Activated effector memory CD4-positive, alpha-beta T cell treated with Interleukin-2 at 50 U/mL for 16 hours (primary cell): ENCODE measurements at places on chromosomes 16 and 17.

GRCh38 chr17:1470071-1470754 lies 14.2 kb upstream of the CRK start:
- no peak for DNase-seq

DNA sequence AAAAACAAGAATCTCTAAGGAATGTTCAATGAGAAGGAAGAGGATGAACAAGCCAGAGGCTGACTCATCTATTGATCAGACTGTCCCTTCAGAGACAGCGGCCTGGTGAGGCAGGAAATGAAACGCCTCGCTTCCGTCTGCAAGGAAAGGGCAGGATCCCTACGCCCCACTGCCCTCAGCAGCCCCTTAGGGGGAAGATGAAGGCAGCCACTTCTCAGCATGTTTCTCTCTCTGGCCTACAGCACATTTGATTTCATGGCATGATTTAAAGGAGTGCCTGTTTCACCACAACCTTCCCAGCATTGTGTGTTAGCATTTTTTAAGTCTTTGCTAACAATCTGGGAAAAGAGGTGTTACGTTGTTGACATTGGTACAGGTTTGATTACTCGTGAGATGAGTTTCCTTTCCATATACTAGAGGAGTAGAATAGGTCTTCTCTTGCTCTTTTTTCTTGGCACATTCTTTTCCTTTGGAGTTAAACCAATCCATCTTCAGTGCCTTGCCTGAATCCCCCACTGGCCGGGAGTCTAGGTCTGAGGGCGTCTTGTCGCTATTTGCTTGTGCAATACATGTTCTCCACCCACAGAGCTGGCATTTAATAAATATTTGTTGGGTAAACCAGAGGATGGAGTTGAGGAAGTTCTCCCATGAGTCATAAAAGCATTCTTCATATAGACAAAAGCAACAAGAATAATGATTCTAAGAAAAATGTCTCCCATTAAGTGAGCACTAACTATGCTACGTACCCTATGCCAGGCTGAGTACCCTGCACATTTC lies 47.4 kb downstream of the RBFOX3 start:
- DNase-seq: no peak

DNA sequence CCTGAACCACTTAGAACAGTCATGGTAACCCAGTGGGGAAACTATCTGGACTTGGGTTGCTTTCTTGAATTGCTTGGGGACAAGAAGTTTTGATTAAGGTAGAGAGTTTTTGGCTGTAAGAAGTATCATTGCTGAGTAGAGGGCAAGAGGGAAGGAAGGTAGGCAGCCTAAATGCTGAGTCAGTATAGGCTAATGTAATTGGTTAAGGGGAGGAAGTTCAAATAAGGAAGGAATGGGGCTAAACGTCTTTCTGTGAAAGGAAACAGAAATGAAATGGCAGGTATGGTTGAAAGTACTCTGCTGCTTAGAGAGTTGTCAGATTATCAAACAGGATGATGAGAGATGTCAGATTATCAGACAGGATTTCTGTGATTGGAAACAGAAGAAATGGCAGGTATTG lies 20.3 kb downstream of the KPNB1 start:
- DNase-seq: no peak

DNA sequence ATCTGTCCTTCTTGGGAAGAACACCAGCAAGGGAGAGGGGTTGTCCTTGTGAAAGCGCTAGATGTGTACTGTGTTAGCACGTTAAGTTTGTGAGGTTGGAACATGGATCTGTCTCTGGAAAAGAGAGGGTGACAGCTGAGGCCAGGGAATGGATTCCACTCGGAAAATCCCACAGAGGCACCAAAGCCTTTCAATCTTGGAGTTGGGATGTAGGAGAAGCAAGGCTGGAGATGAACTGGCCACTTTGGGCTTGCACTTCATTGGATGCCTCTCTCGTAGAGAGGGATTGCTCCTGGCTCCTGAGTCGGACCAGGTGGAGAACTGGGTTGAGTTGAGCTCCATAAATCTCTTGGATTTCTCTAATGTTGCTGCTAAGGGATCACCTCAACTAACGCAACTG lies 67.2 kb downstream of the CCDC182 start:
- DNase-seq: no peak

DNA sequence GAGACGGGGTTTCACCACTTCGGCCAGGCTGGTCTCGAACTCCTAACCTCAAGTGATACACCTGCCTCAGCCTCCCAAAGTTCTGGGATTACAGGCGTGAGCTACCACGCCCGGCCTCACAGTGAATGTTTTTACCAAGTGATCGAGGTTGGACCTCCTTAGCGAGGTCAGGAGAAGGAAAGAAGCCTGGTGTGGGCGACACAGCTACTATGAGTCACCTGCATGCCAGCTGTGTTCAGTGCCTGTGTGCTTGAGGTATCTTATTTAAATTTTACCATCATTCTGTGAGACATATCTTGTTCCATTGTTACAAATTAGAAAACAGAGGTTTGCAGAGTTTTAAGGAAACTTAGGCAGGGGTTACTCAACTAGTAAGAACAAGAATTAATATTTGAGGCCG lies 174.8 kb upstream of the DYNLRB2 start:
- DNase-seq: no peak

GRCh38 chr16:62130101-62130500 lies 93.9 kb upstream of the CDH8 start:
- DNase-seq: no peak

- no peak for DNase-seq
Observed at GRCh38 chr16:19737306-19738038, 19.4 kb downstream of the IQCK start.

DNA sequence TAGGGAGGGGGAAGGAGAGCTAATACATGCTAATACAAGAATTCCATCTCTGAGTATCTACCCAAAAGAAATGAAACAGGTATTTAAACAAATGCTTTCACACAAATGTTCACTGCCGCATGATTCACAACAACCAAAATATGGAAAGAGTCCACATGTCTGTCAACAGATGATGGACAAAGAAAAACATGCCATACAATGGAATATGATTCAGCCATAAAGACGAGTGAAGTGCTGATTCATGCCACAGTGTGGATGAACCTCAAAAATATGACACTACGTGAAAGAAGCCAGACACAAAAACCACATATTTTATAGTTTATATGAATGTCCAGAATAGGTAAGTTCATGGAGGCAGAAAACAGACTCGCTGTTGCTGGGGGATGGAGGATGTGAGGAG lies 321.4 kb downstream of the FOXL1 start:
- DNase-seq: no peak

GRCh38 chr16:58088091-58088490 lies 41.1 kb downstream of the CFAP20 start:
- DNase-seq: no peak

- no peak for DNase-seq
Observed at GRCh38 chr17:66614469-66614868, 220.4 kb upstream of the CACNG5 start.

DNA sequence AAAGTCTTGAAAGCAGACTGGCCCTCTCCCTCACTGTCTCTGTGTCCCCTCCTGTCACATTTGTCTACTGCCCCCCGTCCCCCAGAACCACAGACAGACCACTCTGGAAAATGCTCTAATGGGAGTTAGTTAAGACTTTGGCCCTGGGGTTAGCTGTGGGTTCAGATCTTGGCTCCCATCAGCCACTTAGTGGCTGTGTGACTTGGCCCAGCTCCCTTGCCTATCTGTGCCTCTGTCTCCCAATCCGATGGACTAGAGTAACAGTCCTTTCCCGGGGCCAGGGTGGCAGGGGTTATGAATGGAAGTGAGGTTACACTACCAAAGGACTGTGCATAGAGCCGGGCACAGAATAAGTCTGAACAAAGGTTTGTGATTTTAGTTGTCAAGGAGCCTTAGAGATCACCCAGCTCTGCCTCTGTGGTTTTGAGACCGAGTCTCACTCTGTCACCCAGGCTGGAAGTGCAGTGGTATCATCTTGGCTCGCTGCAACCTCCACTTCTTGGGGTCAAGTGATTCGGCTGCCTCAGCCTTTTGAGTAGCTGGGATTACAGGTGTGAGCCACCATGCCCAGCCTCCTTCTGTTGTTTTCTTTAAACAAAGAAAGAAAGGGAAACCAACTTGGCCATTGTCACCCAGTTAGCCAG lies 23.7 kb downstream of the PPL start:
- DNase-seq: no peak

- no peak for DNase-seq
Observed at GRCh38 chr16:20611975-20612481, 35.9 kb upstream of the ACSM2B start.

GRCh38 chr16:3938843-3939624 lies 58.5 kb upstream of the CREBBP start:
- peak; percentile 41 for DNase-seq

DNA sequence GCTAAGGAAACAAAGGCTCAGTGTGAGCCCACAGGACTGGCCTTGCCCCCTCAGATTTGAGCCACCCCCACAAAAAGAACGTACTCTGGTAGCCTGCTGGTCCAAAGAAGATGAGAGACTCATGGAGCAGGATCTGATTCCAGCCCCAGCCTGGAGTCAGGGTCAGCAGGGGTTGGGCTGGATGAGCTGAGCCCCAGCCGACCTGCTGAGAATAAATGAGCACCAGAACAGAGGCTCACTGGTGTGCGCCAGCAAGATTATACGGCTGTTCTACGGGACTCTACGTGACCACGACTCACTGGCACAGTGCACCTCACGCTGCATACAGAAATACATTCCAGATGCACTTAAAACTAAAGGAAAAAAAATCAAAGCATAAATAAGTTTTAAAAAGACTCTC lies 186.0 kb upstream of the RPL38 start:
- DNase-seq: no peak

- DNase-seq: no peak
Observed at GRCh38 chr17:57665696-57666095, 79.4 kb downstream of the CCDC182 start.

DNA sequence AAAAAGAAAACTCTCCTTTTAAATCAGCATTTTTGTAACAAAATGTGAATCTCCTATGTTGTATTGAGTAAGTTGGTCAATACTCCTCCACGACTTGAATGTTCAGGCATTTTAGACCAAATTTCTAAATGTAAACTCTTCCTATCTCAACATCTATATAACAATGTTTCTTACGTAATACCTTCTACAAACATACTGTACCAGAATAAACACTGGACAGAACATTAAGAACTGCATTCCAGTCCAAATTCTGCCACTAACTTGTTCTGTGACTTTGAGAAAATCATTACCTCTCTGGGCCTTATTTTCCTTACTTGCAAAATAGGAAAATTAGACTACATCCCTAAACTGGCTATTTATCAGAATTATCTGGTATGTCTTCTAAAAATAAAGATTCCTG lies 40.1 kb downstream of the AKAP10 start:
- no peak for DNase-seq

- no peak for DNase-seq
Observed at GRCh38 chr17:74474043-74474792, 7.8 kb downstream of the CD300A start.

DNA sequence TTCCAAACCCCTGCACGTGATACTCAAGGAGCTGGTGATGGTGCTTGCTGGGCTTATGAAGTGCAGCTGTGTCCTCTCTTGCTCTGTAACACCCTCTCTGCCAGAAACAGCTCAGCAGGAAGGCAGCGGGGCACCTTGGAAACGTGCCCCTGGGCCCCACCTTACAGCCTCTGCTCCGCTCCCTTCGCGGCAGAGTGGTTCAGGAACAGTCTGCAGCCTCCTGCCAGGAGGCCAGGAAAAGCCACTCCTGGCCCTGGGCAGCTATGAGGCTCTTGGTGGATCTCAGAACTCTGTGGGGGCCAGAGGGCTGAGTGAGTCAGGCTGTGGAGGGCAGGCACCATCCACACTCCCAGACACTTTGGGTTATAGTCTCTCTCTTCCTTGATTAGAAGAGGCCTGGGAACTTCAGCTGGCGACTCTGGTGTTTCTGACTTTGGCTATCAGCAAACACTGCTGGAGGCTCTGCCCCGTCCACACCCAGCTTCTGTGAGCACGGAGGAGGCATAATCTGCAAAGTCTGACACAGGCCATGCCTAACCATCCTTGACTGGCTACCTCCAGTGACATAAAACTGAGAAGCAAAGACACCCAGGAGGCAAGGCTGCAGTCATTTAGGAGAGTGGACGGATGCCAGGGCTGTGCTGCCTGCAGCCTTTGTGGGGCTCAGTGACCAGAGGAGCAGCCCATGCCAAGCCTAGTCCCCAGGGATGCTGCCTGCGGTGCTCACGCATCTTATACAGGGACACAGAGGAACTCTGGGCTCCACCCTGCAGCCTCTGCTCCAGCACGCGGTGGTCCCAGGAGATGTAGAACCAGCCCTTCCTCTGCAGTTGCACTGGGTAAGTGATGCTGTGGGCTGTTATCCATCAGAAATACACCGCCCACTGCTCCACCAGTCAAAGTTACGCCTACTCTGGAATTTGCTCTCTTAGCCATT lies 65.3 kb downstream of the METRNL start:
- DNase-seq: no peak

GRCh38 chr17:40058186-40058784 lies 4.1 kb upstream of the MED24 start:
- DNase-seq: no peak

DNA sequence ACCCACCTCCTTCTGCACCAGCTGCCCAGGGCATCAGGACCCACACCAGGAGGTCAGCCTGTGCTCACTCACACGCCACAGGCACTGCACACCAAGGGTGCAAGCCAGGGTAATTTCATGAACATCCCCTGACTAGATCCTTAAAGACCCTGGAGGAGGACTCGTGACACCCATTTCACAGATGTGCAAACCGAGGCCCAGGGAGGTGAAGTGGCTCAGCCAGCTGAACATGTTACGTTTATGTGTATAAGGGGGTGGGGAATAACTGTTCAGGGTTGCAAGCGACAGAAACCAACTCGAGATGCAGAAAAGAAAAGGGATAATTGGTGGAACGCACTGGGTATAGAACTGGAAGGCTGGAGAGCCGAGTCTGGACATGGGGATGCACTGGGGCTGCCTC lies 138.1 kb upstream of the FOXF1 start:
- DNase-seq: no peak

DNA sequence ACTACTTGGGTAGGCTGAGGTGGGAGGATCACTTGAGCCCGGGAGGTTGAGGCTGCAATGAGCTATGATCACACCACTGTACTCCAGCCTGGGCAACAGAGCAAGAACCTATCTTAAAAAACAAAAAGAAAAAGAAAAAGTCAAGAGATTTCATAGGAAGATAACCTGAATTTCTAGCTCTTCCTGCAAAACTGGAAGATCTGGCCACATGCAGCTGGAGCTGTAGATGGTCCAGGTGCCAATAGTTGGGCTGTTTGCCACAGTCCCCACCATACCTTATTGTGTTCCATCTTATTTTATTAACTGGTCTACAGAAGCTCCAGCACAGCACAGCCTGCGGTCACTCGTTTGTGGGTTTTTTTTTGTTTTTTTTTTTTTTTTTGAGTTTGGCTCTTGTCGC lies 15.0 kb downstream of the ATP2A1 start:
- DNase-seq: no peak

DNA sequence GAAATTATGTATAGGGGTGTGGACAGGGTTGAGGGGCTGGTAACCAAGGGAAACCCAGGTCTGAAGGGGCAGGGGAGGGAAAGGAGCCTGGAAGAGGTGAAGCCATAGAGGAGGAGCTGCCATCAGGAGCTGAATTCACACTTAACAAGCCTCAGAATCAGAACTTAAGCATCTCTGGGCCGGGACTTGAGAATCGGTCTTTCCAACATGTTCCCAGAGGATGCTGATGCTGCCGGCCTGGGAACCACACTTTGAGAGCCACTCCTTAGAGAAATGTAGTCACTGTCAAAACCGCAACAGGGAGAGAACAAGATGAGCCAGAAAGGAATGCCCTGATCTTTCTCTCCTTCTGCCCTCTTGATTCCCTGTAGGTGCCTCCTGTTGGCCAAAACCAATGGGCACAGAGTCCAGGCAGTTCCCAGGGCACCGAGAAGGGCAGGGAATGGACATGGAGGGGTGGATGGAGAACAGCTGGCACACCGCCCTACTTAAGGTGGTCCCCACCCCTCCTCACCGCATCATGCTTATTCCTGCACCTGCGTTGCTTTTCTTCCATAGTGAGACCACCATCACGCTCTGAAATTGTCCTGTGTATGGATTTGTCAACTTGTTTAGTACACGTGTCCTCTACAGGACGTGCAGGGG lies 88.5 kb downstream of the GSG1L start:
- no peak for DNase-seq
